ENCODE measurements at places on chromosomes 16 and 17.
A peak's percentile ranks its signal among the peaks of the same experiment; 100 is the strongest.

GRCh38 chr16:17632667-17633066, 161.9 kb upstream of the XYLT1 start:
- no peak for DNase-seq

DNA sequence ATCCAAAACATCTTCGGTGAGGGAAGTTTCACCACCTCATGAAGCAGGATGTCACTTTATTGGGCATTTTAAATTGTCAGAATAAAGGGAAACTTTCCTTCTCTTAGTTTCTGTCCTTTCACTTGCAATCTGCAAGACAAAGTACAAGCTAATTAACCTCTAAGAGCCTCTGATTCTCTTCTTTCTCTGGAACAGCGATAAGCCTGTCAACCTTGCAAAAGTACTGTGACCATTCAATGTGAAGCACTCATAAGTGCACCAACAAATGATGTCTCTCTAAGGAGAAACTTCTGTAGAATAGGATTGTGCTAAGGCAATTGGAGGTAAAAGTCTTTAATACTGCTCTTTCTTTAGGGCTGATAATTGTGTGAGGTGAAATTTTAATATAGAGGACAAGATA, 1622.3 kb downstream of the CDH8 start:
- DNase-seq: no peak

- DNase-seq: no peak
Measured at GRCh38 chr17:61415374-61416210, 15.9 kb downstream of the TBX2 start.

DNA sequence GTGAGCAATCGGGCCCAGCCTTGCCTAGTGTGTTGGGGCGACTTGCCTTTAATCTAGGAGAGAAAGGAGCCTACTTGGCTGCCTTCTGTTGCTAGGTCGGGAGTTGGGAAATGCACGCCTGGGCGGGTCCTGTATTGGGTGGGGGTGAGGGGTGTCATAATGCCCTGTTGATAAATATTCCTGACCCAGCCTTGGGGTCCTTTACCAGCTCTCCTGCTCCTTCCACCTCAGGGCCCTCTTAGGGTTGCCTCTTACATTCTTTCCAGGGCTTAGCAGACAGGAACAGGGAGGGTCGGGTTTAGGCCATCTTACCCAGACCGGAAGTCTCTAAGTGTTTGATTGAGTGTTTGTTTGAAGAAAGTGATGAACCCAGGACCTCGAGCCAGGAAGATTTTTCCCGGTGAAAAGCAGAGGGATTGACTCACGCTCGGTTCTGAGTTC, 112.9 kb downstream of the SEC14L1 start:
- no peak for DNase-seq

- DNase-seq: no peak
Measured at GRCh38 chr17:64218066-64218465, 45.0 kb downstream of the TEX2 start.

DNA sequence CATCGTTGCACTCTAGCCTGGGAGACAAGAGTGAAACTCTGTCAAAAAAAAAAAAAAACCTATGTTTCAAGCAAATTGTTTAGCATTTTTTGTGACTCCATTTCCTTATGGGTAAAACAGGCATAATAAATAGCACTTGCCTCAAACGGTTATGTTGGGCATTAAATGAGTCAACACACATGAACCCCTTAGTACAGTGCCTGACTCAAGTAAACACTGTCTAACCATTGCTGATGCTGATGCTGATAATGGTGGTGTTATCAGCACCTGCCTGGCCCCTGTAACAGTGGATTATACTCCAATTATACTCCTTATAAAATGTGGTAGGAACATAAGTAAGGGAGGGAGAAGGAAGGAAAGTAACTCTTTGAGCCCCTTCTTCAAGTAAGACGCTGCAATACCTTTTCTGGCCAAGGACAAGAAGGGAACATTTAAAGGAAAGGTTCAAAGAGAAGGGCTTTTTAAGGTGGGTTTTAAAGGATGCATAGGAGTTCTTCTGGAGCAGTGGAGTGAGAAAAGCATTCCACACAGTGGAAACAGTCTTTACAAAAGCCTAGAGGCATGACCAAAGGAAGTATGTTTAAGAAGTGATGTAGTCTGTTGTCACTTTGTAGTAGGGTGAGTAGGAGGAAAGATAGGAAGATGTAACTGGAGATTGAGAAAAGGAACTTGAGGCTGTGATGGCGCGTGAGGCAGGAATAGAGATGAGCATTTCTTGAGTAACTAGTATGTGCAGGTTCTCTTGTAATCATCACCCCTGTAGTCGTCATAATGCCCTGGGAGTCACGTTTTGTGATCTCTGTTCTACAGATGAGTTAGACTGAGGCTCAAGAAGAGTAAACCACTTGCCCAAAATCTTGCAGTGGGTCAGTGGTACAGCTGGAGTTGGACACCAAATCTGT, 4.3 kb downstream of the SCNN1B start:
- DNase-seq: no peak

DNA sequence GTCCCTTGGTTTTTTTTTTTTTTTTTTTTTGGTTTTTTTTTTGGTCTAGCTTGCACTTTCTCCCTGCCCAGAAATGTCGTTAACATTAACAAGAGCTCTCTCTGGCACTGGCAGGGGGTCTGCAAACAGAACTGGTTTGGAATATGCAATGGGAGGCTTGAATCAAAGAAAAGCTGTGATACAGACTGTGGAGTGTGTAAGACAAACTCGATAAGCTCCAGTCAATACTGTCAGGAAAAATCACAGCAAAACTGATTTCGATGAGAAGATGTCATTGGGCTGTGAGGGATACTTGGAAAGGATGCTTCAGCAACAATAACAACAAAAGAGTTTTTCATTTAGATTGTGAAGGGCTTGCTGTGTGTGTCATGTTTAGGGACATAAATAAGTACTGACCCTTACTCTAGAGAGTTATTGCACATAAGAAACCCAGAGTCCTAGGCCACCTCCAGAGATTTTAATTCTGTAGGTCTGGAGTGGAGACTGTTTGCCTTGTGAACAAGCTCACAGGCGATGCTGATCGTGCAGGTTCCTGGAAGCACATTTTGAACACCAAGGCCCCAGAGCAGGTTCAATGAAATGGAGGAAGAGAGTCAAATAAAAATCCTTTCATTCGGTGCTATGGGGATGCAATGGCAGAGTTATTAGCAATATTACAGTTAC, 470.7 kb upstream of the RBFOX1 start:
- DNase-seq: no peak

DNA sequence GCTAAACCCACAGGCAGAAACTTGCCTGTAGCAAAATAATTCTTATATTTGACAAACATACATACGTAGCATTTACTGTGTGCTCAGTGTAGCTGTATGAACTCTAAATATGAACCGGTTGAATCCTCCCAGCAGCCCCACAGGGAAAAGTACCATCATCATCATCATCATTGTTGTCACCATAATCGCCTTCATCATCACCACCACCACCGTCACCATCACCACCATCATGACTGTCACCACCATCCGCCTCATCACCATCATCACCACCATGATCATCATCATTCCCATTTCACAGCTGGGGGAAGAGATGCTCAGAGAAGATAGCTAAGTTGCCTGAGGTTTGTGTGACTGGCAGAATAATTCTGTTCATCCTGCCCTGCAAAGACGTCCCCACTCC, 81.7 kb downstream of the IRF8 start:
- DNase-seq: no peak

GRCh38 chr16:72788269-72788809, 259.6 kb downstream of the ZFHX3 start:
- DNase-seq: peak; percentile 2

GRCh38 chr16:84730406-84731106, 30.8 kb downstream of the USP10 start:
- DNase-seq: no peak

- no peak for DNase-seq
Measured at GRCh38 chr17:73623247-73623646, 21.0 kb downstream of the SDK2 start.

DNA sequence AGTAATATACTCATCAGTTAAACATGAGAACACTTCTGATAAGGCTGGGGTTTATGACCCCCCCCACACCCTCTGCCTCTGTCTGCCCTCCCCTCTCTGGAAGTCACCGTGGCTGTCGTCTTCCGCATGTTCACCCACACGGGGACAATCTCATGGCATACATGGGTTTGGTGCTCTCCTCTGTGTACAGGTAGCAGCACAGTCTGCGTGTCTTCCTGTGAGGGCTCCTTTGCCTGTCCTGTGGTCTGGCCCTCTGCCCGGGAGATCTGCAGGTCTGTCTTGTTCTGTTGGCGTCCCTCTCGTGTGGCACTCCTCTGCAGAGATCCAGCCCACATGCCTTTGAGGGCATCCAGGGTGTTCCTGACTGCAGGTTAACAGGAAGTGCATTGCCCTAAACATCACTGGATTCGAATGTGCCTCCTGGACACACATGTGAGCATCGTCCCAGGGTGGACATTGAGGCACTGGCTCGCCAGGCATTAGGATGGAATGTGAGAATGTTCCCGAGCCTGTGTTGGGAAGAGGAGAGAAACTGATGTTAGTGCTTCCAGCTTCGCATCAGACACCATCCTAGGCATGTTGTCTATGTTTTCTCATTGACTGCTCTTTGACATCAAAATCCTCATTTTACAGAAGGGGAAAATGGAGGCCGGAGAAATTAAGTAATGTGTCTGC, 54.5 kb downstream of the NKD1 start:
- peak; percentile 16 for DNase-seq

DNA sequence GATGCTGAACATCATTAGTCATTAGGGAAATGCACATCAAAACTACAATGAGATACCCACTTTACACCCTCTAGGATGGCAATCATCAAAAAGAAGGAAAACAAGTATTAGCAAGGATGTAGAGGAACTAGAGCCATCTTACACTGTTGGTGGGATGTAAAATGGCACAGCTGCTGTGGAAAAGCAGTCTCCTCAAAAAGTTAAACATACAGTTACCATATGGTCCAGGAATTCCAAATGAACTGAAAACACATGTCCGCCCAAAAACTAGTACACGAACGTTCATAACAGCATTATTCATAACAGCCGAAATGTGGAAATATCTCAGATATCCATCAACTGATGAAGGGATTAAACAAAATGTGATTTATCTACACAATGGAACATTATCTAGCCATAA, 7.0 kb downstream of the FBF1 start:
- no peak for DNase-seq

- DNase-seq: no peak
Measured at GRCh38 chr17:81939218-81939617, 2.1 kb upstream of the PYCR1 start.

GRCh38 chr17:35345926-35346771, 27.3 kb downstream of the SLFN11 start:
- DNase-seq: peak; percentile 22

DNA sequence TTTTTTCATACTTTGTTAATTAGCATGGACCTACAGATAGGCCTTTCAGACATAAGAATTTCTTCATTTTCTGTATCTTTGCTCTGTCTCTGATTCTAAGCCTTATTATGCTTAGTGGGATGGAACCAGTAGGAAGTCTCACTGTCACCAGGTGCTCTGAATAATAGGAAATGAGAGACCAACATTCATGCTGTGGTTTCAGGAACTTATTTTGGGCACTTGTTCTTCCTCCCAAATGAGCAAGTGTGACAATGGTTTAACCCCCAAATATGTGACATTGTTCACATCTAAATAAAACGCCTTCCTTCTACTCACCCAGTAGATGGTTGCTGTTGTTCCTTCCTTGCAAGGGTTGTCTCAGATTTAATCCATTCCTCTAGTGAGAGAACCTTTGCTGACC, 100.2 kb downstream of the SYCE1L start:
- DNase-seq: no peak

DNA sequence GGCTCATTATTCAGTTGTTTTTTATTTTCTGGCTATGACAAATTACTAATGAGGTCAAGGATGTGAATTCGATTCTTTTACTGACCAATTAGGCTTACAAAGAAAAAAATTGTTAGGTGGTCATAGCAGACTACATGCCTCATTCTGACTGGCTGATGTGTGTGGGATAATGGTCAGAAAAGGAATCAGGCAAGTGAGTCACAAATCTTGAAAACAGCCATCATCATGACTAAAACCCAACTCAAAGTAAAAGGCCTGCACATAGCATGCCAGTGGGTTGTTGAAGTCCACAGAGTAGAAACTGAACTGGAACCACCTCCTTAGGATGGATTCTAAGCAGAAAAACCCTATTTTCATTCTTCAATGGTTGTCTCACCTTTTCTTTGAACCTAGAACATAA, 8.6 kb downstream of the RPGRIP1L start:
- DNase-seq: no peak

- DNase-seq: no peak
Measured at GRCh38 chr16:86383488-86384262, 126.7 kb upstream of the FOXF1 start.

GRCh38 chr17:83009414-83010205, 69.8 kb upstream of the METRNL start:
- DNase-seq: no peak

DNA sequence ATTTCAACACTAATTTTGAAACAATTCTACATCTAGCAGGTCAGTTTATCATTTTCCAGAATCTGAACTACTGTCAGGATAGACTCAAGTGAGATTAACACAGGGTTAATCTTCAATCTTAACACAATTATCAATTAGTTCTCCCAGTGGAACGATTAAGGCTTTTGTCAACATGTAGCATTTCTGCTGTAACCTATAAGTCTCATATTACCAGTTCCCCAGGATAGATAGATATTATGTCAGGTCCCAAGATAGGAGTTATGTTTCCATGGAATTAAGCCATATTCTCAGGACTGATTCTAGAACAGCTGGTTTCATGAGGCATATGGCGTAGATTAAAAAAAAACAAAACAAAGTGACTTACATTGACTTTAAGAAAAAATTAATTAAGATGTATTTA, 4.4 kb upstream of the FBF1 start:
- no peak for DNase-seq

- DNase-seq: peak; percentile 79
Measured at GRCh38 chr16:27367461-27368357, 34.3 kb upstream of the IL21R start.

Measured in CD8-positive, alpha-beta memory T cell (primary cell).